ENCODE measurements at places on chromosomes 5 and 9.
A peak's percentile ranks its signal among the peaks of the same experiment; 100 is the strongest.

DNA sequence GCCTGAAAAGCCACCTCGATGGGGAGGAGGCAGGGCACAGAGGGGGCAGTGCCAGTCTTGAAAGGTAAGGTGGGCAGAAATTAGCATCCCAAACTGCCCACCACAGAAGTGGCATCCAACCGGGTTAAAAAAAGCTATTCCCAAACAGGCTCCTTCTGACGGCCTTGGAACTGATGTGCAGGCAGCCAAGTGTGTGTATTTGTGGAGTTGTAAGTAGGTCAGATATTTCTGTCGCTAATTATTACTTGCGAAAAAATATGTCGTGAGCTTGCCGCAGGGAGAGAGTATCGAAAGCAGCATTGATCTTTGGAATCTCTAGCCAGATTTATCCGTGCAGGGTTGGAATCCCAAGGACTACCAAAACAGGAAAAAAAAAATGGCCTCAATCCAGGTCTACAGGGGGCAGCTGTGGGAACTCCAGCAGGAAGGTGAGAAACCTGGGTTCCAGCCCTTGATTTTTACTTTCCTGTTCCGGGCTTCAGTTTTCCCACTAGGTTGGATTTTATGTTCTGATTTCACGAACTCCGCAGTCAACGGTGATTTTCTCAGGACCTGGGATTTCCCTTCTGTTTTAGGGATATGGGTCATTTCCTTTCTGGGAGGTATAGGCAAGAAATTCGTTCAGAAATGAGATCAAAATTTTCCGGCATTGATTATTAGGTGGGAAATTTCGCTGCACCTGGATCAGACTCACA lies 200.8 kb downstream of the RGS3 start:
- DNase-seq, result no peak

GRCh38 chr5:59208474-59208873 lies 625.6 kb downstream of the RAB3C start:
- no peak for DNase-seq

- DNase-seq, result no peak
Observed at GRCh38 chr5:137372016-137372772, 126.9 kb downstream of the SPOCK1 start.

GRCh38 chr5:150143350-150144245 lies 12.0 kb downstream of the PDGFRB start:
- DNase-seq, result peak; percentile 95

DNA sequence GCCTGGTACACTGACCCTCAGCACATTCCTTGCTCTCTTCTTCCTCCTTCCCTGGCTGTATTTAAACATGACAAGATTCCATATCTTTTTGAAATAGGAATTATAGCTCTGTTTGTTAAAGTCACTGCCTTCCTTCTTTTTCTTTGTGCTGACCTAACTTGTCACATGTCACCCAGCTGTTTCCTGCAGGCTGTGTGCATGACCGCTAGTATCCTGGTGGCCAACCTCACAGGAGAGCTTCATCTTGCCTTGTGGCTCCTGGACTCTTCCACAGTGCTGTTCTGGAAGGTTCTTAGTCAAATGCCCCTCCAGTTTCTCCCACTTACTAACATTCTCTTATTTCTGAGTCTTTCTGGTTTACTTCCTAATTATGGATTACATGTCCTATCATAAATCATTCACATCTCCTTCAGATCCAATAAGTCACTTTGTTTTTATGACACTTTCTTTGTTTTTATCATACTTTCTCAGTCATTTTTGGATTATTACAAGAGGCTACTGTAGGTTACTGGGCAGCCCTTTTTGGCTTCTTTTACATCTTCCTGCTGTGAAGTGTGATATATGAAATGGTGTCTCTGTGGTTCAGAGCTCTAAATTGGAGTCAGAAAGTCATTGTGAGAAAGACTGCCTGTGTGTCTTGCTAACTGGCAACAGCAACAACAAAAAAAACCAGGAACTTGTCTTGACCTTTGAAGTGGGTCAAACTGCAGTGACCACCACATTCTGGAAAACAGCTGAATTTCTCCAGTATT lies 463.6 kb upstream of the DAP start:
- no peak for DNase-seq

- DNase-seq, result no peak
Observed at GRCh38 chr9:135887585-135888050, 19.7 kb downstream of the CAMSAP1 start.

GRCh38 chr5:9512457-9512856 lies 33.4 kb downstream of the SEMA5A start:
- peak; percentile 67 for DNase-seq

- no peak for DNase-seq
Observed at GRCh38 chr9:68997666-68998065, 16.2 kb downstream of the PRKACG start.

GRCh38 chr9:133769511-133770075 lies 31.4 kb upstream of the SARDH start:
- DNase-seq, result no peak

- no peak for DNase-seq
Observed at GRCh38 chr9:121510766-121511550, 11.3 kb upstream of the GGTA1 start.

DNA sequence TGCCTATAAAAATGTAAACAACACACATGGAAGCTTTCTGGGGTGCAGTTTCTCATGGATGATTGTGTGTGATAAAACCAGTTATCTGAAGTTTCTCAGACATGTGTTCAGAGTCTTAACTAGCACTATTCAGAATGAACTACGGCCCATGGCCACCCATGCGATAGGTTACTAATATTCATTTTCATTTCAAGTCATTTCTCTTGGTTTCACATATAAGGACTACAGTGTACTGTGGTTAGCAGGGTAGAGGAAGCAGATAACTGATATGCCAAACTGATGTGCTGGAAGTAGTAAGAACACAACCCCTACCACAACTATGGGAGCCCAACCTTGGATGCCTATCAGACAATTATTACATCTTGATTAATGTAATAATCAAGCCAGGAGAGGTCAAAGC lies 372.1 kb downstream of the DTWD2 start:
- DNase-seq, result no peak

GRCh38 chr9:93028448-93029006 lies 30.0 kb upstream of the SUSD3 start:
- DNase-seq, result no peak

GRCh38 chr5:135986891-135987401 lies 32.2 kb upstream of the LECT2 start:
- DNase-seq, result peak; percentile 78

DNA sequence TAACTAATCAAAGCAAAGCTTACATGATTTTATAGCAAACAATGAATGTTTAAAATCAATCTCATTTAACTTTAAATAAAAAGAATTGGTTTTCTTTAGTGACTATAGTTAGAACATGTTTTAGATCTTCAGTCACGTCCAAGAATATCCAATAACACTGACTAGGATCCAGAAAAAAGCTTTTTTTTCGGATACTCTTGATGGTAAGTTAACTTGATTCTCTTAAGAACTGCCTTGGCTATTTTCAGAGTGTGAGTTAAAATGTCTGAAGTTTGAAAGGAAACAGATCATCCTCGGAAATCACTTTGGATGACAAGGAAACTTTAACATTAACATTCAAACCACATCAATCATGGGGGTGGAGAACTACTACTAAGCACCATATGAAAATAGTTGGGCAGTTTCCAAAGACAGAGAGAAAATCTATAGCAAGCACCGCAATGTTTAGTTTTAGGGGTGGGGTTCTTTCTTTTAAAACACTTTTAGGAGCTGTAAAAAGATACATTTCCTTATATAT lies 83.7 kb upstream of the SLC27A6 start:
- DNase-seq, result peak; percentile 7

DNA sequence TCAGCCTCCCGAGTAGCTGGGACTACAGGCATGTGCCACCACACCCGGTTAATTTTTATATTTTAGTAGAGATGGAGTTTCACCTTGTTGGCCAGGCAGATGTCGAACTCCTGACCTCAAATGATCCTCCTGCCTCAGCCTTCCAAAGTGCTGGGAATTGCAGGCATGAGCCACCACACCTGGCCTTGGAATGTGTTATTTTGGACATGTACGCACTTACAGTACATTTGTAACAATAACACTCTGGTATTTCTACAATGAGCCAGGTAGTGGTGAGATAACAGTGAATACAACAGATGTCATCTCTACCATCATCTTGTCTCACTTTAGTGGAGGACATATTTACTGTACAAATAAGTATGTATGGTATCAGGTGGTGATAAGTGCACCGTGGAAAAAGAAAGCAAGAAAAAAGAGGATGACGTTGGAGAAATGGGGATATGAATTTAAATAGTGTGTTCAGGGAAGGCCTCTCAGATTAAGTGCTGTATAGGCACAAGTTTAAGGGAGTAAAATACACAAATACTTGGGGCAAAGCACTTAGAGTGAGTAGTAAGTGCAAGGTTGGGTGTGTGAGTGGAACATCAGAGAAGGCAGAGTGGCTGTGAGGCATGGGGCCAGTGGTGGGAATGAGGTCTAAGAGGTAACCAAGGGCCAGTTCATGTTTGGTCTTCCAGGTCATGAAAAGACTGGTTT lies 100.1 kb downstream of the CDC42SE2 start:
- DNase-seq, result no peak

- no peak for DNase-seq
Observed at GRCh38 chr5:122067390-122067789, 10.7 kb downstream of the LOX start.

GRCh38 chr5:168001318-168001717 lies 290.1 kb upstream of the WWC1 start:
- DNase-seq, result no peak

DNA sequence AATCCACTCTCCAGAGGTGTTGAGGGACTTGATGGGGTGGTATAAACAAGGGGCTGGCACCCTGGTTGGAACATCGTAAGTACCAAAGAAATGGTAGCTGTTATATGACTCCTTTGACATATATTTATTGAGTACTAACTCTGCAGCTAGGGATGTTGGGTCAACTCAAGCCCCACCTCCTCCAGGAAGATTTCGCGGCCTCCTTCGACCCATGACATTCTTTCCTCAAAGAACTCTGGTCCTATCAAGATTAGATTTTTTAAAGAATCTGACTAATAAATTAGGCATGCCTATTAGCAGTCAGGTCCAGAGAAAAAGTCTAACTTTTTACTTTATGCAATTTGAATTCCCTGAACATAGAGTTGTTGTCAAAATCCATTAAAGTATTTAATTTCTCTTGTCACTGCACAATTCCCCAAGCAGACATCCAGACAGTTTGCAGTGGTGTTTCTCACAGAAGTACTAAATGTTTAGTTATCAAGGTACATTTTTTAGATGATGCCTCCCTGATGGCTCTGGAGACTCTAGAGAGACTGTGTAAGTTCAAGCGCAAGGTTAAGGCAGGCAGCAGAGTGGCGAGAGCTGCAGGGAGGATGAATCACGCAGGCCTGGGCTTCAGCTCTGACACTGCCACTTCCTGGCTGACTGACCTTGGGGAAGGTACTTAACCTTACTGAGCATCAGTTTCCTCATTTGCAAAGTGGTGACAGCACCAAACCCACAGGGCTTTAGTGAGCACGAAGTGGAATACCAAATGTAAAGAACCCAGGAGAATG lies 209.6 kb downstream of the TTLL11 start:
- peak; percentile 75 for DNase-seq

GRCh38 chr9:130043654-130044623 lies 950 bp upstream of the FNBP1 start:
- DNase-seq, result peak; percentile 43

- peak; percentile 27 for DNase-seq
Observed at GRCh38 chr9:93064392-93065134, 6.1 kb downstream of the SUSD3 start.

GRCh38 chr9:91089405-91090129 lies 272.2 kb downstream of the AUH start:
- DNase-seq, result peak; percentile 55

DNA sequence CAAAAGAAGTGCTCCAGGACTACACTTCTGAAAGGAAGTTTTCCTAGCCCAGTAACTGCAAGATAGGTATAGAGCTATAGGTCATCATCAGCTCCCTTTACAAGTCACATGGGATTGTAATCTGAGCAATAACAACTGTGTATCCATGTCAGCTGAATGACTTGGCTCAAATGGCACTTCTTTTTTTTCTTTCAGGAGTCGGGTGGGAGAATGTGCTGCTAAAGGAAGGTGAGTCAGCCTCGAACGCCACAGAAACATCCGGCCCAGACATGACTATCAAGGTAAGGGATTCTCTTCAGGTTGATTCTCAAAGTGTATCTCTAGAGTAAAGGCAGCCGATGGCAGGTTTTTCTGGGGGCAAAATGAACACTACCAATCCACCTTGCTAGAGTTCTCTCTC lies 192.2 kb downstream of the C9orf152 start:
- peak; percentile 68 for DNase-seq

DNA sequence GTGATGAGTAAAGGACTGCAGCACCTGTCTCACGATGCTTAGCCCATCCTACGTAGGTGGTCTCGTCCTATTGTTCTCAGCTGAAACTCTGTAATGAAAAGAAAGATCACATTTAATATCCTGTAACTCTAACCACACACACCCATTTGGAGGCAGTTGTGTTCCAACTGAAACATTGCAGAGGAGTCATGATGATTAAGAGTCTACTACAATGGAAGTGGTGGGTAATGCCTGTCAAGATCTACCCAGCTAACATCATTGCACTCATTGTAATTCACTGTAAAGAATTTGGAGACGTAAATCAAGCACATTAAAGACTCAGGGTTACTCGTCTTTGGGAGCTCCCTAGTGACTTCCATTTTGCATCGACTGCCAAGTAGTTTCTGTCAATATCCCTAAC lies 106.0 kb upstream of the PTPN3 start:
- peak; percentile 81 for DNase-seq

DNA sequence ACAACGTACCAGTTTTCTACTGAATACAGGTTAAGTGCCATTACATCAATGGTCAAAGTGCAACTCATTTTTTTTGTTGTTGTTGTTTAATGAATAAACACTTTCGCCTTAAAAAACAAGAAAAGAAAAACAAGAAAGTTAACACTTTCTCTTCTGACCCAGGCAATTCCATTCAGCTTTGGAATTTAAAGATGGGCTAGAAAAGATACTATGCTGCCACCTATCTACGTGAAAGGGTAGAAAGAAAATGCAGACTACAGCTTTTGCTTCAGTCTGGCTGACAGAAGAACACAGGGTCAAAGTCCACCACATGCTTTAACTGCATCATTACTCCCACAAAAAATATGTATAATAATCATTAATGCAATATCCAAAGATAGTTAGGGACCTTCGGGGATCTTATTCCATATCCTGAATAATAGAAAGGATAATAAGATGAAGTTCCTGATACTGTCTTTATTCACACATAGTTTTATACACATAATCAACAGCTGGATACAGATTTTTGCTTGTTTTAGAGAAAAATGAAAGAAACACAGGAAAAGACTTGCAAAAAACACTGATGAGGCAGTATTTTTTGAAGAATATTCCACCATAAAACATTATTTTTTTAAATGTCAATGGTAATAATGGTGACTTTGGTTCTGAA lies 40.4 kb downstream of the ZDHHC21 start:
- DNase-seq, result peak; percentile 7

GRCh38 chr5:5141625-5142525 lies 1.7 kb downstream of the ADAMTS16 start:
- peak; percentile 57 for DNase-seq

- DNase-seq, result peak; percentile 71
Observed at GRCh38 chr5:90783460-90784333, 225.1 kb downstream of the ADGRV1 start.

- DNase-seq, result no peak
Observed at GRCh38 chr5:42887097-42887496, 75.4 kb upstream of the SELENOP start.

GRCh38 chr5:72622170-72622760 lies 115.1 kb upstream of the ZNF366 start:
- DNase-seq, result no peak

GRCh38 chr9:99980598-99980997 lies 74.1 kb downstream of the STX17 start:
- DNase-seq, result no peak

GRCh38 chr5:143938230-143938629 lies 126.3 kb downstream of the HMHB1 start:
- no peak for DNase-seq

- no peak for DNase-seq
Observed at GRCh38 chr9:90593646-90594045, 49.0 kb downstream of the DIRAS2 start.
